ENCODE measurements at places on chromosomes 4 and X. TPM values are rescaled to one million over a fixed set of nuclear protein-coding genes. Genes with fewer than 3 reads are reported as not detected.

DNA sequence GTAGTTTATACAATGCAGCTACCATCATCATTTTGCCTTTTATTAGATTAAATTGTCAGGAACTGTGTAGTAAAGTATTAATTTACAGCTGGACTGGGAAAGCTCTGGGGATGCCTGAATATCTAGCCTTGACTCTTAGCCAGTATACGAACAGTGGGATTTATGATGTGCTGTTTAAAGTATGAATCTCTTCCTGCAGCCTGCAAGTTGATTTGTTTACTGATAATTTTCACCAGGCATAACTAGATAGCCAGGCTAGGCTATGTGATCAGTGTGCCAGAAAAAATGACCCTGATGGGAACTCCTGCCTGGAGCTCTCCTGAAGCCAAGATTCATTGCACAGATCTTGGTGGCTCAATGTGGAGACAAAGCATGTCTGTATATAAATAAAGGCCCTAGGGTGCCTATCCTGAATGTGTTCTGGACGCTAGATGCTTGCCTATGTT lies 119.2 kb downstream of the SCLT1 start:
- no peak overlapping the region for H3K27ac ChIP-seq
- H3K4me3 ChIP-seq = no peak overlapping the region
- peaks cover 3% of the 10 kb centered on the region for H3K36me3 ChIP-seq
- H3K4me1 ChIP-seq = peaks cover 9% of the 10 kb centered on the region
- H3K27me3 ChIP-seq = no peaks in the 10 kb centered on the region
- DNase-seq = peak; percentile 50

The BMPR1B gene
- total RNA-seq = 7.1 TPM

DNA sequence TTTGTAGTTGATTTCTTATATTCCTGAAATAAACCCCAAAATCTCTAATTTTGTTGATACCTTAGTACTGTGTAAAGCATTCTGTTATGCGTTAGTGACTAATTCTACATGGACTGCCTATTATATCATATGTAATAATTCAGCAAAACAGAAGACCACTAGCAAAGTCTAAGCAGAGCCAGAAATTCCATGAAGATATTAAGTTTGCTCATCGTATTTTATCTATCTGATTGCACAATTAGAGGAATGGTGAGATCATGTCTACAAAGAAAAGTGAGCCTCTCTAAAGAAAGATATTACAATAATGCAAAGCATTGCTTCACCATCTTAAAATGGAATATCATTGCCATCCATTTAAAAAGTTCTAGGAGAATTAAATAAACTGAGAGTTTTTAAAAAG lies 374.6 kb upstream of the SLC7A11 start:
- H3K36me3 ChIP-seq = no peaks in the 10 kb centered on the region
- no peaks in the 10 kb centered on the region for H3K27me3 ChIP-seq
- no peak for DNase-seq
- H3K4me3 ChIP-seq = no peak overlapping the region
- no peak overlapping the region for H3K27ac ChIP-seq

The BEX5 gene
- total RNA-seq = 21.9 TPM

- H3K27me3 ChIP-seq = no peaks in the 10 kb centered on the region
- DNase-seq = no peak
- no peak overlapping the region for H3K4me3 ChIP-seq
- no peaks in the 10 kb centered on the region for H3K36me3 ChIP-seq
Measured at GRCh38 chr4:108292229-108292628, 123.5 kb upstream of the LEF1 start.

DNA sequence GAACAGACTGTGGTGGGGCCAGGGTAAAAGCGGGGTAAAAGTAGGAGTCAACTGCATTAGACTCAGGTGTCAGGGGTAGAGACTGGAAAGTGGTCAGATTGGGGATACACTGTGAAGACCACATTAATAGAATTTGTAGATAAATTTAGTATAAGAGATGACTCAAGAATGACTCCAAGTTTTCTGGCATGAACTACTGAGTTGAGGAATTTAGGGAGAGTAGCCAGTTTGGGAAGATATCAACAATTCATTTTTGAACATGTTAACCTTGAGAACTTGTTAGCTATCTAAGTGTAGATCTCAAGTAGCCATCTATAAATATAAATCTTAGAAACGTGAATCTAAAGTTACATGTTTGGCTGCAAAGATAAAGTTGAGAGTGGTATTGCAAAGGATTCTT lies 206.9 kb upstream of the HCCS start:
- H3K4me3 ChIP-seq = no peak overlapping the region
- H3K36me3 ChIP-seq = no peaks in the 10 kb centered on the region
- H3K27me3 ChIP-seq = no peaks in the 10 kb centered on the region
- H3K27ac ChIP-seq = no peak overlapping the region
- no peak for DNase-seq
- no peaks in the 10 kb centered on the region for H3K4me1 ChIP-seq

GRCh38 chrX:96689991-96690390 lies 5.3 kb downstream of the DIAPH2 start:
- H3K27me3 ChIP-seq = no peaks in the 10 kb centered on the region
- H3K36me3 ChIP-seq = no peaks in the 10 kb centered on the region
- no peak for DNase-seq
- no peak overlapping the region for H3K4me3 ChIP-seq
- no peaks in the 10 kb centered on the region for H3K4me1 ChIP-seq

- no peak overlapping the region for H3K4me3 ChIP-seq
- no peaks in the 10 kb centered on the region for H3K4me1 ChIP-seq
- no peak for DNase-seq
- no peaks in the 10 kb centered on the region for H3K36me3 ChIP-seq
Measured at GRCh38 chr4:8777320-8778196, 94.1 kb downstream of the HMX1 start.

DNA sequence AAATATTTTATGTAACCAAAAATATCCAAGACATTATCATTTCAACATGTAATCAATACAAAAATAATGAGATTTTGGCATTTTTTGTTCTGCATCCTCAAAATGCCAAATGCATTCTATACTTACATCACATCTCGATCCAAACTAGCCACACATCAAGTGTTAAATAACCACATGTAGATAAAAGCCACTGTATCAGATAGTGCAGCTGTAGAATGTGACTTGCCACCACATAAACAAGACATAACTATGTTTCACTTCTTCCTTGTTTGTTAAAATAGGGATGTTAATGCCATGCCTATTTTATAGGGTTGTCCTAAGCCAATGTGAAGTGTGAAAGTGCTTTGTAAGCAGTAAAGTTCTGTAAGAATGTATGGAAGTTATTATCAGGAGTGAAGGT lies 20.9 kb downstream of the INTS6L start:
- DNase-seq = no peak
- peaks cover 7% of the 10 kb centered on the region for H3K4me1 ChIP-seq
- H3K27ac ChIP-seq = no peak overlapping the region
- no peak overlapping the region for H3K4me3 ChIP-seq
- H3K36me3 ChIP-seq = no peaks in the 10 kb centered on the region

DNA sequence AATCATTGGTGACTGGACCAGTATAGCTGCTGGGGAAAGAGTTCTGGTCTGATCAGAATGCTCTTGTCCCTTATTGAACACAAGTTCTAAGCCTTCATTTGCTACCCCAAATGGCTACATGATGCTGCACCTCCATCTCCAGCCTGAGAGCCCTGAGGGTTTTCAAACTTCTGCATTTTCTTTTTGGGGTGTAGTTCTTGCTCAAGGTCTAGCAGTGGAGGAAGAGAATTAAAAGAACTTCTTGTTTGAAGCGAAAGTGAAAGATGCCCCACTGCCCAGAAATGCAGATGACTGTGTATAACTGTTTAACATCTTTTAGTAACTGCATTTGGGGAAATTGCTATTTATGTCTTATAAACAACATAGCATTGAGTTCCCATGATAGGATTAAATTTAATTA lies 38.5 kb downstream of the LAMTOR3 start:
- H3K36me3 ChIP-seq = no peaks in the 10 kb centered on the region
- no peaks in the 10 kb centered on the region for H3K27me3 ChIP-seq
- no peak for DNase-seq
- no peak overlapping the region for H3K27ac ChIP-seq
- no peak overlapping the region for H3K4me3 ChIP-seq
- no peaks in the 10 kb centered on the region for H3K4me1 ChIP-seq

The OTC gene
- total RNA-seq = 1.3 TPM

DNA sequence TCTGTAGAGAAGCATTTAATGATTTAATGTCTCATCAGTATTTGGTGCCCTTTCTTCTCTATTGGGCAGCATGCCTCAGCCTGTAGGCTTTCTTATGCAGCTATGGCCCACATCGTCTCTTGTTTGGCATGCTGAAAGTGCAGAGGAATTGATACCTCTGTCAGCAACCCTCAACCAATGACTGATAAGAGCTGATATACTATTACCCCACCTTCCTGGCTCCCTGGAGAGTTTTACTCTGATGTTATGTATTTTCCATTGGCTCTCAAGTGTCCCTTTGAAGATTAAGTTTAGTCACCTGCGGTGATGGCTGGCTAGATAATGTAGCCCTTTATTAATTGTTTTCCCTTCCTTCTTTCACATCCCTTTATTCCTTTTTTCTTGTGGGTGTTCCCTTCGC lies 41.2 kb upstream of the PDHA2 start:
- H3K27me3 ChIP-seq = no peaks in the 10 kb centered on the region
- H3K4me1 ChIP-seq = no peaks in the 10 kb centered on the region
- H3K4me3 ChIP-seq = no peak overlapping the region
- no peaks in the 10 kb centered on the region for H3K36me3 ChIP-seq

DNA sequence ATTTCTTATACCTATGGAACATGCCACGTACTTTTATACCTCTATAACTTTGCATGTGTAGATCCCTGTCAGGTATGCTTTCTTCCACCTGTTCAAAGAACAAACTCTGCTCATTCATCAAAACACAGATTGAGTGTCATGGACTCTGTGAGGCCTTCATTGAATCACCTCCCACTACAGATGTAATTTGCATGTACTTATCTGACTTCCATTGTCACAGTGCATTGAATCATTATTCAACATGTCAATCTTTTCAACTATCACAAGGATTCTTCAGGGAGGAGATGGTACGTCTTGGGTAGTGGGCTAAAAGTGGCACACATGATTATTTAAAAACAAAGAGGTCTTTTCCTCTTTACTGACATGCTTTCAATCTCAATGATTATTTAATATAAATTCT lies 24.1 kb downstream of the SPOCK3 start:
- DNase-seq = no peak
- no peaks in the 10 kb centered on the region for H3K4me1 ChIP-seq
- H3K27ac ChIP-seq = no peak overlapping the region
- H3K4me3 ChIP-seq = no peak overlapping the region

GRCh38 chr4:32340591-32340990 lies 1620.4 kb downstream of the PCDH7 start:
- H3K27me3 ChIP-seq = no peaks in the 10 kb centered on the region
- H3K4me3 ChIP-seq = no peak overlapping the region
- DNase-seq = no peak
- no peak overlapping the region for H3K27ac ChIP-seq

- no peaks in the 10 kb centered on the region for H3K27me3 ChIP-seq
- no peak for DNase-seq
- no peaks in the 10 kb centered on the region for H3K36me3 ChIP-seq
- no peak overlapping the region for H3K4me3 ChIP-seq
- H3K27ac ChIP-seq = no peak overlapping the region
Measured at GRCh38 chrX:41802958-41803357, 79.0 kb downstream of the GPR82 start.

DNA sequence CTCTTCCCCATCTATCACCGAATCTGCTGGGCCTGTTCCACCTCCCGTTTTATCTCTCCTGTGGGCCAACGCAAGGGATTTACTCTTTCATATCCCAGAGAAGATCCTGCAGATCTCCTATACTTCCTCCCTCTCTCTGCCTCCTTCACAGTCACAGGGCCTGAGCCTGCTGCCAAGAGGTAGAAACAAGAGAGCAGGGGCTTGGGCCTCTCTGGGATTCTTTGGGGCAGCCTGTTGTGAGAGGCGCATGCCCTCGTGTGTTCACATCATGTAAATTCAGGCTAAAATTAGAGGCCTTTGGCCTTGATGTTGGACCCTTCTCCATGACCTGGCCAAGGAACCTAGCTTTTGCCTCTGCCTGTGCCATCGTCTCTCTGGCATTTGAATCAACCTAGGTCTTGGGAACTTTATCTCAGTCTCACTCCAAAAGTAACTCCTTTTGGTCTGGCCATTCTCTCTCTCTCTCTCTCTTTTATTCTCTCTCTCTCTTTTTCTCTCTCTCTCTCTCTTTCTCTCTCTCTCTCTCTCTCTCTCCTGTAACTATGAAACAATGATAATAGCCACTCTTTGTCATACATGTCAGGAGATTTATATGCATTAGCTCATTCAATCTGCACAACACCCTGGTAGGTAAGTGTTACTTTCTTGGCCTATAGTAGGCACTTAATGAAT lies 20.0 kb upstream of the EFNB1 start:
- no peak overlapping the region for H3K4me3 ChIP-seq
- H3K36me3 ChIP-seq = no peaks in the 10 kb centered on the region
- no peaks in the 10 kb centered on the region for H3K4me1 ChIP-seq
- no peak overlapping the region for H3K27ac ChIP-seq

GRCh38 chr4:105458001-105458400 lies 15.9 kb downstream of the PPA2 start:
- no peak overlapping the region for H3K27ac ChIP-seq
- H3K4me3 ChIP-seq = no peak overlapping the region
- peaks cover 13% of the 10 kb centered on the region for H3K36me3 ChIP-seq
- no peaks in the 10 kb centered on the region for H3K27me3 ChIP-seq

- peaks cover 6% of the 10 kb centered on the region for H3K4me1 ChIP-seq
- H3K27ac ChIP-seq = no peak overlapping the region
- no peak overlapping the region for H3K4me3 ChIP-seq
- H3K27me3 ChIP-seq = no peaks in the 10 kb centered on the region
Measured at GRCh38 chrX:39619182-39620009, 478.4 kb downstream of the BCOR start.
